GM13976 (cell line): ENCODE measurements at places on chromosomes 7 and 10.

DNA sequence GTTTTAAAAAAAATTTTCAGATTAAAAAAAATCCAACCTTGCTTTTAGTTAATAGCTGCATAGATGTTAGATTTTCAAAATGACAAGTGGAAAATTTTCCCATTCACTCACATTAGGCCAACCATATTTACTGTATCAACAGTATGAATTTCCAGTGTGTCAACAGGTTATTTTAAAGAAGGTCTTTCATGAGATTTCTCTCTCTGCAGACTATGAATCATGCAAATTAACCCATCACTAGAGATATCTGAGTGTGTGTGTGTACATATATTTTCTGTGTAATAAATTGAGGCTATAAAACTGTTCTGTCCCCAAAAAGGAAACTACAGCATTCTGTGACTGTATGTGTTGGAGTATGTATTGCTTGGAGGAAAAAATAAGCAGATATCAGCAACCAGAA lies 305.6 kb downstream of the ARL4A start:
- DNase-seq, result no peak

- no peak for DNase-seq
These were observed 84.9 kb downstream of the ZNF365 start for GRCh38 chr10:62459072-62459471.

DNA sequence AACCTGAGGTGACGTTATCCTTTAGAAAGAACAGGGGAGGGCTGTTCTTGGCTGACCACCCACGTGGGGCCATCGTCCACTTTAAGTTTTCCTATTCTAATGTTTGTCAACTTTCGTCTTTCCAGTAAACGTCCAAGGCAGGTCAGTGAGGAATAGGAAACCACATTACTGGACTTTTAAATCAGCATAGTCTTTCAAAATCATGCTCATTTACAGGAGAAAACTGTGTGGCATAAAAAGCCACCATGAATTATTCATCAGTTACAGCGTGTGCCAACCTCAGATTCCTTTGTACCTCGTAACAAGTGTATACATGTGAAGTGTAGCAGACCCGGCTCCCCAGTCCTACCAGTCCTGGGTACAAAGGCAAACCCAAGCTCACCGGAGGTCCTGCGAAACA lies 25.1 kb upstream of the ABLIM1 start:
- DNase-seq, result no peak

DNA sequence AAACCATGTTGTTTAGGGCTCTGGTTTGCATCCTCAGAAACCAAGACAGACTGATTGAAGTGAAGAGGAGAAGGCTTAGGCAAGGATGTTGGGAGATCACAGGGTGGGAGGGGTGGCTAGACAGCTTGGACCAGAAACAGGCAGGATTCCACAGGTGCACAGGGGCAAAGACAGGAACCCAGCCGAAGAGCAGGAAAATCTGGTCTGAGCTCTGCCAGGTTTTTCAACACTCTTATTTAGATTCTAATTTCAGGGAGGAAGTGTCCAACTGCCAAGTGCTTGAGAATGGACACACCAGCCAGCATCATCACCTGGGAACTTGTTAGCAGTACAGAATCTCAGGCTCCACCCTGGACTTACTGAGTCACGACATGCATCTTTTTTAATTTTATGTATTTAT lies 93.8 kb downstream of the MARCHF5 start:
- DNase-seq, result no peak

DNA sequence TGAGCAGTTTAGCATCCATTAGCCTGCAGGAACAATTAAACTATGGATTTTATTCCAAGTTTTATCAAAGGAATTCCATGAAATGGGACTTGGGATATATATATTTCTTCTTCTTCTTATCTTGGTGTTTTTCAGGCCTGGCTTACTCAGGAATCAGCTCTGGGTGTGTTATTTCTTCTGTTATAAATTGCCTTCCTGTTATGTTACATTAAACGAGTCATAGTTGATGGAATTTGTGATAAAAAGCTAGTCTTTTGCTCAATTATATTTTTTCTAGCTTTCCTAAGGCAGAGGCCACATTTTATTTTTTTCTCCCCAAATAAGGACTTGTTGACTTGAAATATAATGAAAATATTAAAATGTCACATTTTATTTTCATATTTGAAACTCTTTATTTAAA lies 141.3 kb downstream of the EPC1 start:
- no peak for DNase-seq

GRCh38 chr10:22086730-22087401 lies 83.3 kb upstream of the DNAJC1 start:
- DNase-seq, result no peak

DNA sequence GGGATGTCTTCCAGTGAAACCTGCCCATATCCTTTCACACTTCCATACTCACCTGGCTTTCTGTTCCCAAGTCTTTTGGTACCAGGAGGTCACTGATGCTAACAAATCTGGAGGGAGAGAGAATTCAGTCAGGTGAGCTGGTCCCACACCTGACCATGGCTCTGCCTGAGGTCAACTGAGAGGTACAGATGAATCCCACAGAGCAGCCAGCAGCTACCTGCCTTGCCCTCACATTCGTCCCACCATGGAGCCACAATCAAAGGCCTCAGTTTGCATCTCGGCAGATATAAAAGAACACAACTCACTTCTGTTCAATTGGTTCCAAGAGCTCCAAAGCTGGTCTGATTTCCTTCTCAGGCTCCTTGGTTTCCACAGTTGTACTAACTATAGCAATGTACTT lies 47.0 kb downstream of the GDI2 start:
- DNase-seq, result no peak

DNA sequence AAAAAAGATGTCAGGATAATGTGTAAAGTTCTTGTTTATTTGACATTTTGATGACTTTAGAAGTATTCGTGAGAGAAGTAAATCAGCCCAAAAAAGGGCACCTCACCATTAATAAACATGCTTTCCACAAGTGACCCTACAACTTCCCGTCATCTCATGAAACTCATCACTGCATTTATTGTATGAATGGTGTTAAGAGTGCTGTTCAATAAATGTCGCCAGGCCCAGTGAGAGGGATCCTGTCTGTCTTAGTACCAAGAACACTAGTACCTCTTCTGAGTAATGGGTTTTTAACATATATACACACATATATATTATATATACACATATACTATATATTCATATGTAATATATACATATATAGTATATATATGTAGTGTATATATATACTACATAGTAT lies 61.9 kb downstream of the TMEM26 start:
- no peak for DNase-seq

- DNase-seq, result no peak
These were observed 867.8 kb upstream of the CELF2 start for GRCh38 chr10:10149899-10150298.

DNA sequence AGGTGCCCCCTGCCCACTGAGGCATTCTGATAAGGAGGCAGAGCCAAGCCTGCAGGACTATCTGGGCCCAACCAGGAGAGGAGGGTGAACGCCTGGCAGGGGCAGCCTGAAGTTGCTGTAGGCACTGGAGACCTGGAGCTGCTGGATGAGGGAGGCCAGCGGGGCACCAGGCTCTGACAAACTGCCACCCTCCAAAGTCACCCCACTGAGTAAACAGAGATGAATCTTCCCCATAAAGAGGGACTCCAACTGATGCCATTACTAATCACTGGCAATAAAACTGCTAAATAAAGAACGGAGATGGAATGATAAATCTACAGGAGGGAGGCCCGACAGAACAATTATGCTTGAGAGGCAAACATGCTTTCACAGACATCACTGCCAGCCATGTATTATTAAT lies 44.2 kb downstream of the DRGX start:
- DNase-seq, result no peak

GRCh38 chr10:96833220-96834001 lies 1.3 kb downstream of the LCOR start:
- DNase-seq, result peak; percentile 42

DNA sequence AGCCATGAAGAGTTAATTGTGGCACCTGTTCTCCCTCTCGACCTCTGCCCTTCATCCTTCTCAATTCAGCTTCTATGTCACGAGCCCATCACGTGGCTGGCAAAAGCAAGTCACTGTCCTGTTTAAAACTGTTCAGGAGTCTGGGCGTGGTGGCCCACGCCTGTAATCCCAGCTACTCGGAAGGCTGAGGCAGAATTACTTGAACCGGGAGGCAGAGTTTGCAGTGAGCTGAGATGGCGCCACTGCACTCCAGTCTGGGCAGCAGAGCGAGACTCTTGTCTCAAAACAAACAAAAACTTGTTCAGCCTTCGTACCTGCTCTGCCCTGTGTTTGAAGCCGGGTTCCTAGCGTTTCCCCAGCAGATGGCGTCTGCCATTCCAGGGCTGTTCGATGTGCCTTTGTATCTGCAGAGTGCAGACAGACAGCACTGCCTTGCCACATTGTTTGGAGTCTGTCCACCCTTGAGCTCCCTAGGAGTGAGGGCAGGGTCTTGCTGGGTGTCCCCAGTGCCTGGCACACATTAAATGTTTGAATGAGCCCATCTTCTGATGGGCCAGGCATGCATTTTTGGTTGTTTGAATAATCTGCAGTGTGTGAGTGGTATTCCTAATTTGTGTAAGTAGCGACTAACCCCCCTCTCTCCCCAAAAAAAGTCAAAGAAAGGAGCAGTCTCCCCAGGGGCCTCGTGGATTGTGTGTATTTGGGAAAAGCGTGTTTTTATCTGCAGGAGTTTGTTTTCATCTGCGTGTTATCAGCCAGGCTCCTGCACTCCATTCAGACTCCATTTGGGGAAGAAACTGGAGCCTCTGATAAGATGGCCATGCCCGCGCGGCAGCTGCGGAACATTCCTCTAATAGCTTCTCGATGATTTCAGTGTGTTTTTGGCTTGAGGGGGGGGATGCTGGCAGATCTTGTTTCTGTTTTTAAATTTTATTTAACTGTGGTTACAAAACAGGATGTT lies 61.2 kb downstream of the DNAJB6 start:
- DNase-seq, result peak; percentile 52

DNA sequence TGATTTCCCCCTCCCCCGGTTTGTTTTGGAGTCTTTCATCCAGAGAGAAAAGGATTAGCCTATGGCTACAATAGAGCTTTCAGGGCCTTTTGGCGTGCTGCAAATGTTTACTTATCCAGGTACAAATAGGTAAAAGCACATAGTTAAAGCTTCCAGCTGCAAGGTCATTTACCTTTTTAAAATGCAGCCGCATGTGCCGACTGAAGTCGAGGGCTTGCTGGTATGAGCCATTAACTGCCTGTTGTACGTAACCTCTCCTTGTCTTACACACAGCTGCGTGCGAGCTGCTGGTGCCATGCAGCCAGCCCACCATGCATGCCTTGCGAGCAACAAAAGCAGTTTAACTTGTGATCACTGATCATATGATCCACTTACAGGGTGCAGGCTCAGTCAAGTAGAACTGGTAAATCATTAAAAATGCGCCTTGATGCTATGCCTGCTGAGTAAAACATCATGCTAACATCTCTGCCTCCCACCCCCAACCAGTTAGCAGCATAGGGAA lies 866.4 kb downstream of the LRMDA start:
- DNase-seq, result no peak

GRCh38 chr7:80968606-80969005 lies 49.8 kb upstream of the SEMA3C start:
- DNase-seq, result no peak

DNA sequence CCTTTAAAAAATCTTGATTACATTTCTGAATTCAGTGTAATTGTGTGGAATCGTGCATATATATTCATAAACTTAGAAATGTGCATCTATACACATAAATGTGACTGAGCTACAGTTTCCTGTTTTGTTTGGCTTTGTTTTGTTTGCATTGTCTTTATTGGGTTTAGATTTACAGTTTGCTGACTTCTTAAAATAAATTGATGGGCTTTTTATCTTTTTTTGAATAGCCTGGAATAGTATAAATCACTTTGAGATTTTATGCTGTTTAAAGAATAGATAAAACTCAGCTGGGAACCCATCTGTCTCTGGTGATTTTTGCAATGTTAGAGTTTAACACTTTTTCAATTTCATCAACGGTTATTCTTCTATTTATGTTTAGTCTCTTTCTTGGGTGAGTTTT lies 21.2 kb upstream of the BRAF start:
- DNase-seq, result no peak

GRCh38 chr10:62528441-62528840 lies 154.3 kb downstream of the ZNF365 start:
- peak; percentile 69 for DNase-seq

DNA sequence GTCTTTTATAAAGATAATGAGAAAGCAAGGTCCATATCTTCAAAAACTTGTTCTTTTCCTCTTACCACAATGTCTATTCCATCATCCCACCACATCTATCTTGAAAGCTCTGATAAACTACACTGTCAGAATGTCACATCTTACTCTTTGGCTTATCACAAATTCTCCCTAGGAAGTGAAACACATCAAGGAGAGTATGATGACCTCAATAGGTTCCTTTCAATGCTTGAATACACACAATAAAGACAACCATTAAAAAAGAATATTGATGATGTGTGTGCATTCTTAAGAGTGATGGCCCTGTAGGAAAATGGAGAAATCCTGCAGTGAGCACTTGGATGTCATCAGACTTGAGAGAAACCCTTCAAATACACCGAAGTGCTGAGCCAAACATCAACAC lies 918.1 kb upstream of the SORCS1 start:
- DNase-seq, result no peak

- no peak for DNase-seq
These were observed 10.2 kb downstream of the CYP26A1 start for GRCh38 chr10:93083743-93084539.

DNA sequence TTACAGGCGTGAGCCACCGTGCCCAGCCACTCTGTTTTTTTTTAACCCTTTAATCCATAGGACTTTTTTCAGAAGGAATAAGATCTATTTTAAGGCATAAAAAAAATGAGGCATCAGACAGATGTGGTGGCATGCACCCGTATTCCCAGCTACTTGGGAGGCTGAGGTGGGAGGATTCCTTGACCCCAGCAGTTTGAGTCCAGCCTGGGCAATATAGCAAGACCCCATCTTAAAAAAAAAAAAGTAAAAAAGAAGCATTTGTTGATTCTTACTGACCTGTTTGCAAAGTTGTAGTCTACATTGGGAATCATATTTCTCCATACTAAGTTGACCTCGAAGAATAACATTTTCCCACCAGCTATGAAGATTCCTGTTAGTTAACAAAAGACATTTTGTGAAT lies 38.6 kb downstream of the VCL start:
- no peak for DNase-seq

GRCh38 chr7:79452495-79453265 lies 787 bp downstream of the MAGI2 start:
- peak; percentile 16 for DNase-seq

GRCh38 chr10:98314532-98315284 lies 46.7 kb upstream of the LOXL4 start:
- DNase-seq, result no peak

DNA sequence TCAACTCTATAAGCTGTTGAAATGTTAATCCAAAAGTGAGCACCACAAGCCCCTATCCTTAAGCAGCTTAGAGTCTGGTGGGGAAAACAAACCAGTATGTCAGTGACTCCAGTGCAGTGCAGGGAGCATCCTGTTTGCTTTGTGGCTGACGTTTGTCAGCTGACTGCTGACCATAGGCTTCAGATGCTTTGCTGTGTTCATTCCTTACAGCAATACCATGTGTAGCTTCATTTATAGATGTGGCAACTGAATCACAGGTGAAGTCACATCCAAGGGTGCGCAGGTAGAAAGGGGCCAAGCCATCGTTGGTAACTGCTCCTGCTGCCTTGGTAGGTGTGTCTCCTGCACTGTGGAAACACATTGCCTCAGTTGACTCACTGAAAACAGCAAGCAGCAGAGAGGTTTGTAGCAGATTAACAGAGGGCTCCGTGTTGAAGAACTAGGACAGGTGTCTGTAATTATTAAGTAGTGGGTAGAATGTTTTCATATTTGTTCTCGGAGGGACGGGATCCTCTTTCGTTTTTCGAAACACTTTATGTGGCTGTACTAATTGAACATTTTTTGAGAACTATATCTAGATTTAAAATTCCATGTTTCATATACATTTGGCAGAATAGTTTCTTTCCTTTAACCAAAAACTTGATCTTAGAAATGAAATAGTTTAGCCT lies 2.0 kb downstream of the INSIG1 start:
- no peak for DNase-seq

- DNase-seq, result no peak
These were observed 70.0 kb upstream of the INSYN2A start for GRCh38 chr10:127266431-127266830.
